ENCODE measurements at places on chromosomes 3 and 15. TPM values are rescaled to one million over a fixed set of nuclear protein-coding genes. Genes with fewer than 3 reads are reported as not detected.

The PPP1R14D gene
- not detected for total RNA-seq

The WDR6 gene
- 69.2 TPM for total RNA-seq

DNA sequence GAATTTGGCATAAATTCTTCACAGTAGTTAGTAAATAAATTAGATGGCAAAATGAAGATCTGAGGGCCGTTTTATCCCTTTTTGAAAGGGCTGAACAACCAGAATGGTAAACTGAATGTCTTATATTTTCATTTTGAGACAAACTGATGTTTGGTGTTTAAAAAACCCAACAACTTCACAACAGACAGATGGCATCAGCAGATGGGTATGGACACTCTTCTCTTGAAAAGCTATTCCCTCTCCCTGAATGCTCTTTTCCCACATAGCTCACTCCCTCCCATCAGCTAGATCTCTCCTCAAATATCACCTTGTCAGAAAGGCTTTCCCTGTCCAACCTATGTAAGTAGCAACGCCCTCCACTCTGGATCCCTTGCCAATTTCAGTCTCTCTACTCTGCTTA lies 33.3 kb downstream of the EMC4 start:
- DNase-seq = no peak

DNA sequence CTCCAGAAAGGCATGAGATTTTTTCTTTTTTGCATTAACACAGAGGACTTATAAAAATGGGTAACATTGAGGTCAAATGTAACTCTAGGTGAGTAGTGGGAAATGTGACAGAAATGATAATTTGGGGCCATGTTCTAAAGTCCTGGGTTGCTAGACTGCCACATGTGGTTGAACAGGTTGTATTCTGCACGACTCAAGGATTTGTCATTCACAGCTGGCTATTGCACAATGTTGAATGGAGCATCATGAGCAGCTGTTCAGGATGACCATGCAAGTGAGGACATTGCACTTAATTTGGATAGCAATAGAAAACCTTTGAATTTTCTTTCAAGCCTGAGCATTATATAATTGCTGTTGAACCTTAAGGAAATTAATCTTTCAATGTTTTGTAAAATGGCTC lies 396.6 kb downstream of the NAALADL2 start:
- DNase-seq = no peak

The FGD5 gene
- 18.8 TPM for total RNA-seq

DNA sequence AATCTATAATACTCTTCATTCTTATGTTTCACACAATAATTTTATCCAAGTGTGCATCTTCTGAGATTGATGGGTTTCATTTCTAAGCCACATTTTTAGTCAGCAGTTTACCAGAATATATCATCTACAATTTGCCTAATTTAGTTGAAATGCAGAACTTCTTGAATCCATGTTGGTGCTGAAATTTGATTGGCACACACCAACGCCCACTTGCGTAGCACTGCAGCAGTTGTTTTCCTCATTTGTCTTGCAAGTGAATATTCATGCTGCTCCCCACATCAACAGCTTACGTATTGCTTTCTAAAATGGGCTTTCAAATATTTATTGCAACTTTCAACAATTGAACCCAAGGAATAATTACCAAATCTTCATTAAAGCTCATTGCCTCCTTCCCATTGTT lies 87.8 kb upstream of the CTDSPL start:
- DNase-seq = no peak

Data from omental fat pad (tissue), 4 donors.